HCT116 (cell line): ENCODE measurements at places on chromosomes 5 and 9.

GRCh38 chr9:278651-279050 is 64.0 kb downstream of the DOCK8 start:
- DNase-seq, result no peak

DNA sequence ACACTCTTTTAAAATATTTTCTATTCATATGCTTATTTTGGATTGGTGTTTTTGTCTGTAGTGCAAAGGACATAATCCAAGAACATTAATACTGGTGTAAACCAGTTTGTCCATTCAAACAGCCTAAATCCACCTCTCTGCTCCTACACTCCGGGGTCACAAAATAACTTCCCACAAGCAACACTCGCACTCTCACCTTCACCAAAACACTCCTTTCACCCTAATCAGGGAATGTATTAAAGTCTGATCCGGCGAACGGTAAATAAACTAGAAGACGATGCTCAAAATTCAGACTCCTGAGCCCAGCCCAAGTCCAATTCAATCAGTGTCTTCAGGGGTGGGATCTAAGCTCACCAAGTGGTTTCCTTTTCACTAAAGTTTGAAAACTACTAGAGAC is 649 bp downstream of the AP3B1 start:
- DNase-seq, result no peak

GRCh38 chr9:127505396-127506116 is 54.2 kb downstream of the LRSAM1 start:
- DNase-seq, result no peak

- no peak for DNase-seq
Measured at GRCh38 chr5:171596391-171596878, 177.0 kb downstream of the FGF18 start.

DNA sequence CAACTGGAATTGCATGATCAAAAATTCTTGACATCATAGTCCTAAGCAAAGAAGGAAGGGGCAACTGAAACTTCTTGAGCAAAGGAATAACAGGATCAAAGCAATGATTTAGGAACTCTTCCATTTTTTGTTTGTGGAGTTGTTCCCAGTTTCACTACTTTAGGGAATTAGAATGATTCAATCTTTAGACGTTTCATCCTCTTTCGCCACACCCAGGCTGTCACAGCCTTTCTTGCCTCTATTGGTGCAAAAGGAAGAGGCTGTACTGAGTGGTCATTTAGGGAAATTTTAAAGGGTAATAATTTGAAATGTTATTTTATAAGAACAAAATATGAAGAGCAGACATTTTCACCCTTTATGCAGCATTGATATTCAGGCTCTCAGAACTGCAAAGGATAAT is 1026.0 kb upstream of the ARRDC3 start:
- DNase-seq, result no peak

GRCh38 chr5:53069626-53070025 is 39.9 kb downstream of the MOCS2 start:
- no peak for DNase-seq

DNA sequence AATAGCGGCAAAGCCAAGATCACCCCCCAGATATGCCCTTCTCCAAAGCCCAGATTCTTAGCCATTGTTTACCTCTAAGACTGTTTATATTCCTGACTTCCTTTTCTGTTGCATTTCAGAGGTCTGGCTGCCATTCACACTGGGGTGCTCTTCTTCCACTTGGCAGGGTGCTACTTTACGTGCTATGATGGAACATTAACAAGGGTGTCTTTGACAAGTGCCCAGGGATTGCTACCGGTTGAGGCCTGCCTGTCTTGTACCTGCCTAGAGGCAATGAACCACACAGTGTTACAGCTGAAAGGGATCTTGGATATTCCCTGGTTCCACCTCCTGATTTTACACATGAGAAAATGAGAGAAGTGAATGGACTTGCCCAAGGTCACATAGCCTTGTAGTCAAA is 352.1 kb upstream of the KIF2A start:
- no peak for DNase-seq

DNA sequence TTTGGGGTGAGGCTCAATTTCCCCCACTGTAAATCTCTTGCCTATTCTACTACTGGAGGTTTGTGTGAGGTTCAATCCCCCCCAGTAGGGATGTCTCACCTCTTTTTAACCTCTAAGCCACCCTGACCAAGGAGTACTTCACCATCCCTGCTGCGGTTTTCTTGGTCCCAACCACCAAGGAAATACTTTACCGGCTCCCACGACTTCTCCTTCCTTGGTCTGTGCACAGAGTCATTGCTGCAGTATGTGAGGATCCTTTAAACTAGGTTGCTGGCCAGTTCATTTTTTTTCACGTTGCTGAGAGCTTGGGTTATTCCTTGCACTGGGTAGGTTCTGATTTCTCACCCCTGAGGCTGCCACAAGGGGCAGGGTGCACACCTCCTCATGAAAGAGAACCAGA is 22.5 kb upstream of the HMGCS1 start:
- DNase-seq, result no peak

DNA sequence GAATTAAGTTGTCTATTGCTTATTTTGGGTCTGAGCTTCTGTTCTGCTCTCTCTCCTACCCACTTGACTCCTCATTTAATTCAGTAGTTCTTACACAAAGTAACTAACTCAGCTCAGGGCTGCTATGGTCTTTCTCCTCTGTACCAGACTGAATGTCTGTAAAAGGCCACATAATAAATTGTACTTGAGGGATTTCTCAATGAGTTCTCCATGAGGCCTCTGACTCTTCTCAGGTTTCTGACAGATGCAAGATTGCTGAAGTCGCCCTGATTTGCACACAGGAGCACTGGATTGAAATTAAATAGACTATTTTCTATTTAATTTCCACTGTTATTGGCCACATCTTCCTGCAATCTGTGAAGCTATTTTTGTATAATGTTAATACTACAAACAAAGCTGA is 2.9 kb downstream of the IQGAP2 start:
- no peak for DNase-seq

GRCh38 chr5:134877159-134877558 is 3.0 kb downstream of the TXNDC15 start:
- DNase-seq, result no peak

DNA sequence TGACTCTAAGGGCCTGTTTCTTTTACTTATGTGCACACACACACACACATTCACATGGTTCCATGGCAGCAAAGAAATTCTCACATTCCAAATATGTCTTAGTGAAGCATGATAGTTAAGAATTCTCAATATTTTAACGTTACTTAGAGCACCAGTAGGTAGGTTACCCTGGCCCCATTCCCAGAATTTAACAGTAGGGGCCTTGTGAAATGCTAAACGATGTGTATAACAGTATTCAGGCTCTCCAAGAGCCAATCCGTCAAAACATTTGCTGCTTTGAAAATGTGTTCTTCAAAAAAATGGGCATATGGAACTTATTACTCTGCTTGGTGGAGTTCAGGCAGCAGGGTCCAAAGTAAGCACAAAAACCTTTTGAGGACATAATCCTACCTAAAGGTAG is 93.7 kb upstream of the DAB2 start:
- no peak for DNase-seq

GRCh38 chr5:34603378-34603777 is 52.8 kb upstream of the RAI14 start:
- no peak for DNase-seq

- no peak for DNase-seq
Measured at GRCh38 chr5:135822959-135823358, 11.5 kb upstream of the SLC25A48 start.

GRCh38 chr5:76735762-76736545 is 20.0 kb downstream of the F2R start:
- DNase-seq, result no peak

DNA sequence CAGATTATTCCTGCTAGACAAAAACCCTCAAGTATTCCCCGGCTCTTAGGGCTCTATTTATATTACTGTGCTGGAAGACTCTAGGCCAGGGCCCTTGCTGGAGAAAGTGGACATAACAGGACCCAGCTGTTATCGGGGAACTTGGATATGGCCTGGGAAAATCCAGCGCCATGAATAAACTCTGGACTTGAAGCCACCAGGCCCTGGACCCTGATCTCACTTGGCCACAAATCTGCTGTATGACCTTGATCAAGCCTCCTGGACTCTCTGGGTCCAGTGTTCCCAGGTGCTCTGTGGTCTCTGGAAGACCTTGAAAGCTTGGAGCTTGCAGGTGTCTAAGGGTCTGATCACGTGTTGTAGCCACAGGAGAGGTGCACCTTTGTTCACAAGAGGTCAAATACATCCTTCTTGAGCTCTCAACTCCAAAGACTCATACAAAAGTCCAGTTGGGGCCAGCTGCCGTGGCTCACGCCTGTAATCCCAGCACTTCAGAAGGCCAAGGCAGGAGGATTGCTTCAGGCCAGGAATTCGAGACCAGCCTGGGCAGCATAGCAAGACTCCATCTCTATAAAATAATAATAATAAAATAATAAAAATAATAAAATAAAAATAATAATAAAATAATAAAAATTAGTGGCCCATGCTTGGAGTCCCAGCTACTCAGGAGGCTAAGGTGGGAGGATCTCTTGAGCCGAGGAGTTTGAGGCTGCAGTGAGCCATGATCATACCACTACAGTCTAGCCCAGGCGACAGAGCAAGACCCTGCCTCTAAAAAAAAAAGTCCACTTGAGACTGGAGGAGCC is 26.5 kb downstream of the COL27A1 start:
- DNase-seq, result no peak

DNA sequence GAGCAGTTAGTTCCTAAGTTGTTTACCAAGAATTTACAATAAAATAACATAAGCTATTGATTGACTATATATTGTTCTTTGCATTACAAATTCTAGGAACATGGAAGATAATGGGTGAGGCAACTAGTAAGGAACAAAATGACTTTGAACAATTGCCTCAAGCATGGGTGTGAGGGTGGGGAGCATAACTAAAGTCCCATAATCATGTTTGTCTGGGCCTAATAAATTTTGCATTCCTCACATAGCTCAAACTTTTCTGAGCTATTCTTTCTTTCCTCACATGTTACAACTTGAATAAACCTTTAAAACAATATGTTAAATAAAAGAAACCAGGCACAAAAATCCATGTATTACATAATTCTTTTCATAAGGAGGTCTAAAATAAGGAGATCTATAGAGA is 1066.1 kb downstream of the NR2F1-AS1 start:
- DNase-seq, result no peak
